ENCODE measurements at places on chromosomes 7 and 10. TPM values are rescaled to one million over a fixed set of nuclear protein-coding genes. Genes with fewer than 3 reads are reported as not detected.

- DNase-seq: no peak
Measured at GRCh38 chr10:108358912-108359311, 1194.4 kb upstream of the SORCS1 start.

DNA sequence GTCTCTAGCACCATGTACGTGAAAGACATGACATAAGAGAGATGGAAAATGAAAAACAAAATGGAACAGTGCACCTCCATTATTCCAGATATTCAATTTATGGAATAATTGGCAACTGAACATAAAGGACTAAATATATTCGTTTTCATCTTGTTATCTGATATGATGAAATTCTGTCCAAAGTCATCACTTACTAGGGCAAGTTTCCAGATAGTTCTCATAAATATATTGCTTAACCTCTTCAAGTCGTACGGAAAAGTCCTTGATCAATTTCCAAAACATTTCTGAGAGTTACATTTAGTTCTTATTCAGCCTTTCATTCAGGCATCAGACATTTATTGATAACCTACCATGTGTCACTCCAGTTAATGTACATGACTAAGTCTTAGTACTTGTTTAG is 185.2 kb downstream of the HGF start:
- DNase-seq: no peak

Gene C10orf143
- 8.7 TPM for total RNA-seq

DNA sequence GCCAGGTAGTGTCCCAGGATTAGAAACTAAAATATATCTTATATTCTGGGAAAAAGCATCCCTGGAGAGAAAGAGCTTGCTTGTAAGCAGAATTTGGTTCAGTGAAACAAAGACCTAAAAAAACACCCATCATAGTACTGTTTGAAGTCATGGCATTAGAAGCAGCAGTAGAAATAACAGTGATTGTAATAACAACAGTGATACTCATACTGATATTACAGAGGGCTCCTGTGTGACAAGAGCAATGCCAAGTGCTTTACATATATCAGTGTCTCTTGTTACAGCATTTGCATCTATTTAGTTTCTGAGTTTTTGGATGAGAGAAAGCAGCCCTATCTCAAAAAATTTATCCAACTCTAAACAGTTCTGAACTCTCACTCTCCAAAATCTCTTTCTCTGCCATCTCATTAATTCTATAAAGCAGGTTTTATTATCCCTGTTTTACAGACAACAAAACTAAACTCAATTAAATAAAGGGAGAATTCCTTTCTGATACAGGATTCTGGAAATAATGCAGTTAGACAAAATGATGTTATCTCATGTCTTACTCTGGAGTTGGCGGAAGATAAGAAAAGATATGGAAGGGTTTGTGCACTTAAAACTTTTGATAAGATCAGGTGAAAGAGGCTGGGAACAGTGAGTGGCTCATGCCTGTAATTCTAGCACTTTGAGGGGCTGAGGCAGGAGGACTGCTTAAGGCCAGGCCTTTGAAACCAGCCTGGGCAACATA is 146.5 kb upstream of the AOAH start:
- no peak for DNase-seq

Gene MTPN
- 74.4 TPM for total RNA-seq

- DNase-seq: no peak
Measured at GRCh38 chr7:51817694-51818225, 501.2 kb upstream of the COBL start.

Gene HABP2
- not detected for total RNA-seq

Gene TAS2R4
- 1.4 TPM for total RNA-seq
